Renal cortex interstitium (tissue), 15 donors: ENCODE measurements at places on chromosomes 6 and 20. TPM values are rescaled to one million over a fixed set of nuclear protein-coding genes. Genes with fewer than 3 reads are reported as not detected.

SYCP2L gene
- polyA plus RNA-seq = 3.7 TPM

MLIP gene
- 0.48 TPM for polyA plus RNA-seq

DNA sequence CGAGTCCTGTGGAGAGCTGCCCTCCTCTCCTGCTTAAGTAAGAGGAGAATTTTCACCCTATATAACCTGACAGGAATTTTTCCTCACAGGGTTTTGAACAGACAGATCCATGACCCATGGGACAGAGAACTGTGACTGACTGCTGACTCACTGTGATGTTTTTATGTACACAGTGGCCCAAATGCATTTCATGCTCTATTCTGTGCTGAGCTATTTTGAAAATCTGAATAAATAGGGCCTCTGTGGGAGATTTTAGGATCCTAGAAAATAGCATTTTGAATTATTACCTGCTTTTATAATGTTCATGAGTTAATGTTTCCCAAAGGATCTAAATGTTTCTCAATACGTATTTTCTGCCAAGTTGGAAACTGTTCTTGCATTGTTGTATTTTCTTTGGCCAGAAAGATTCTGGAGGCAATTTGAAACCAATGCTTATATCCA lies 577.4 kb downstream of the HTR1B start:
- no peak for DNase-seq

ZFP57 gene
- polyA plus RNA-seq = 0.22 TPM

- no peak for DNase-seq
Observed at GRCh38 chr20:47656318-47656717, 129.0 kb downstream of the SULF2 start.

- no peak for DNase-seq
Observed at GRCh38 chr20:34675561-34675960, 1.3 kb downstream of the PIGU start.

WFDC5 gene
- not detected for polyA plus RNA-seq

NKAIN2 gene
- polyA plus RNA-seq = 14.5 TPM

- peak; percentile 70 for DNase-seq
Observed at GRCh38 chr20:9978397-9979004, 56.3 kb upstream of the ANKEF1 start.

HTR1E gene
- polyA plus RNA-seq = 0.92 TPM

- DNase-seq = no peak
Observed at GRCh38 chr6:116047173-116047933, 13.3 kb downstream of the FRK start.

DNA sequence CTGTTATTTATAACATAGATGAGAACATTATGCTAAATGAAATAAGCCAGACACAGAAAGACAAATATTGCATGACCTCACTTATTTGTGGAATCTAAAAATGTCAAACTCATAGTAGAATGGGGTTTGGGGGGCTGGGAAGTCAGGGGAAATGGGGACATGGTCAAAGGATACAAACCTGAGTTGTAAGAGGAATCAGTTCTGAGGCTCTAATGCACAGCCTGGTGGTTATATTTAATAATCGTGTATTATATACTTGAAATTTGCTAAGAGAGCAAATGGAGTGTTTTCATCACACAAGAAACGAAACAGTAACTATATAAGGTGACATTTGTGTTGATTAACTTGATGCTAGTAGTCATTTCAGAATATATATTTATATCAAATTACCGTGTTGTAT lies 40.8 kb upstream of the GFOD1 start:
- DNase-seq = no peak

GRCh38 chr6:160952633-160953281 lies 38.8 kb upstream of the MAP3K4 start:
- no peak for DNase-seq

- no peak for DNase-seq
Observed at GRCh38 chr6:36248980-36249379, 20.9 kb upstream of the PNPLA1 start.

DNA sequence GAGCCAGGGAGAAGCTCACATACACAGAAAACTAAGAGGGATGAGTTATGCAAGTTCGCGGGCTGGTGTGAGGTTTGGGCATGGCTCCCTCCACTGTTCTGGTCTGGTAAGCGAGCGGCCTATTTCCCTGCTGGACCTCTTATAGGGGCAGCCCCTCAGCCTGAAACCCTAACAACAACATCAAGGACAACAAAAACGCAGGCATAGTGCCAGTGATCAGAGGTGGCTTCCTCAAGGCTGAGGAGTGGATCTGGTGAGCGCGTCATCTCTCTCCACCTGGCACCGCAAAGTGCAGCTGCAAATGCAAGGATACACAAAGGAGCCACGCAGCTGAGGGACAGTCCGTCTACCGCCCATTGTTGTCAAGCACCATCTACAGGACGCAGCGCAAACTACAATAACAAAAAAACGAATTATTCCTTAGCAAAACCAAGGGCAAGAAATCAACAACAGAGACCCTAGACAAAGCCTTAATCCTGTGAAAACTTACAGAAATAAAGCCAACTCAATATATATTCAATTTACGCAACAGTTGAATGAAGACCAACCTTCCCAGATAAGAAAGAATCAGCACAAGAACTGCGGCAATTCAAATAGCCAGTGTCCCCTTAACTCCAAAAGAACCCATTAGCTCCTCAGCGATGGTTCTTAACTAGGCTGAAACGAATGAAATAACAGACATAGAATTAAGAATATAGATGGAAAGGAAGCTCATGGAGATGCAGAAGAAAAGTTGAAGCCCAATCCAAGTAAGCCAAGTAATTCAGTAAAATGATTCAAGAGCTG lies 9.2 kb upstream of the DEFB110 start:
- DNase-seq = no peak

DNA sequence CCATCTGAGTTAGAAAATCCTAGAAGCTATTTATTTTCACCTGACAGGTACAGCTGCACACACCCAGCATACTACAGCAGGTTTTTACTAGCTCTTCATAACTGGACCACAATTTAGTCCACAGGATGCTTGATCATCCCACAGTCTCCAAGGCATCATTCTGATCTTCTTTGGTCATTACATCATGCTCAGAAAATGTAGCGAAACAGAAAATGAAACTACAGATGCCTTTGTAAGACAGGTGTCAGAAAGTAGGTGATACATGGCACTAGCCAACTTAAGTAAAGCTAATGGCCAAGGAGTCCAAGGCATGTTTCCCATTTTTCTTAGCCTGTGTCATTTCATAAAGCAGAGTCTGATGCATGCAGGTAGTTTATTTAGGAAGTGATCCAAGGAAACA lies 102.3 kb downstream of the HTR1B start:
- no peak for DNase-seq

DNA sequence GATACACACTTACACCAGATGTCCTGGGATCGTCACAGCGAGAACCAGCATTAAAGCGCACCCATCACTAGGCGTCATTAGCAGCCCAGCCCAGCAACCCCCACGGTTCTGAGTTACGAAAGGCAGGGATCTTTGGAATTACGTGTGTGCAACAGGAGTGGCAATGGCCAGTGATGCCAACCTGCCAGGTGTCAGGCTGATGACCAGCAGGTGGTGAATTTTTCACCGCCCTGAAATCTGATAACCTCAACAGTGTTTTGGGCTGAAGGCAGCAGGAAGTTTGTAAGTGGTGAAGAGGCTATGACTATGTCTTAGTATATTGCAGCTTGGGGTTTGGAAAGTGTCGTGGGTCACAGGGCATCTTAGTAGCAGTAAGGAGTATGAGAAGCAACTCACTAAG lies 166.1 kb downstream of the TMEM242 start:
- DNase-seq = no peak

DNA sequence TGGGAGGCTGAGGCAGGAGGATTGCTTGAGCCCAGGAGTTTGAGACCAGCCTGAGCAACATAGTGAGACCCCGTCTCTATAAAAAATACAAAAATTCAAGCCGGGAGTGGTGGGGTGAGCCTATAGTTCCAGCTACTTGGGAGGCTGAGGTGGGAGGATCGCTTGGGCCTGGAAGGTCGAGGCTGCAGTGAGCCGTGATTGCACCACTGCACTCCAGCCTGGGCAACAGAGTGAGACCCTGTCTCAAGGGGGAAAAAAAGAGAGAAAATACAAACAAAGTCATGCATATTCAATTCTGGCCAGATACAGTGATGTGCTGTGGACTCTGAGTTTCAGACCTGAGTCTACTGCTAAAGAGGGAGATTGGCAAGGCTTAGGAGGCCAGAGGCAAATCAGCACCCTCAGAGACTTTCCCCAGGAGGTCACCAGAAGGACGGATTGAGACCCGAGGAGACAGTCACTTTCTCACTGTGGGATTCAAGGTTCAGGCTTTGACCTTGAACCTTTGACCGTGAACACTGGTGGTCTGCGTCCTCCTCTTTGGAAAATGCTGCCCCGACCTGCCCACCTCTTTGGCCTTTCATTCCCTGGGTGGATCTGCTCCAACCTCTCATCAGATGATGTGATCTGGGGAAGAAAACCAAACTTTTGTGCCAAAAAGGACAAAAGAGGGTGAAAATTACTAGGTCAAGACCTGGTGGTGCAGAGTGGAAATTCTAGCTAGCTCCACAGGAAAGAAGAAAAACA lies 31.2 kb downstream of the TGM2 start:
- no peak for DNase-seq

DNA sequence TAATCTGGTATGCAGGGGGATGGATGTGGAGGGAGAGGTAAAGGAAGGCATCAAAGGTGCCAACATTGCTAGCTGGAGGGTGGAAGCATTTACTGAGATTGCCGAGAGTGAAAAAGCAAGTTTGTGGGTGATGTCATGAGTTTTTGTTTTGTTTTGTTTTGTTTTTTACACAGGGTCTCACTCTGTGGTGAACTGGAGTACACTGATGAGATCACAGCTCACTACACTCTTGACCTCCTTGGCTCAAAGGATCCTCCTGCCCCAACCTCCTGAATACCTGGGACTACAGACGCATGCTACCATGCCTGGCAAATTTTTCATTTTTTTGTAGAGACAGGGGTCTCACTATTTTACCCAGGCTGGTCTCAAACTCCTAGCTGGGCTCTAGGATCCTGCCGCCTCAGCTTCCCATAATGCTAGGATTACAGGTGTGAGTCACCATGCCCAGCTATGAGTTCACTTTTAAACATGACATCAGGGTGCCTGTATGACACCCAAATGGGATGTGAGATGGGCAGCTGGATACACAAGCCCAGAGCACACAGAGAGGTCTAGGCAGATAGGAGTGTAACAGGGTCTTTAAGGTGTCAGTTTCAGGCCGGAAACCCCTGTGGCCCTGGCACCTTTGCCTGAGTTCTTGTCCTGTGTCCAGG lies 35.1 kb upstream of the HMGA1 start:
- DNase-seq = no peak

DNA sequence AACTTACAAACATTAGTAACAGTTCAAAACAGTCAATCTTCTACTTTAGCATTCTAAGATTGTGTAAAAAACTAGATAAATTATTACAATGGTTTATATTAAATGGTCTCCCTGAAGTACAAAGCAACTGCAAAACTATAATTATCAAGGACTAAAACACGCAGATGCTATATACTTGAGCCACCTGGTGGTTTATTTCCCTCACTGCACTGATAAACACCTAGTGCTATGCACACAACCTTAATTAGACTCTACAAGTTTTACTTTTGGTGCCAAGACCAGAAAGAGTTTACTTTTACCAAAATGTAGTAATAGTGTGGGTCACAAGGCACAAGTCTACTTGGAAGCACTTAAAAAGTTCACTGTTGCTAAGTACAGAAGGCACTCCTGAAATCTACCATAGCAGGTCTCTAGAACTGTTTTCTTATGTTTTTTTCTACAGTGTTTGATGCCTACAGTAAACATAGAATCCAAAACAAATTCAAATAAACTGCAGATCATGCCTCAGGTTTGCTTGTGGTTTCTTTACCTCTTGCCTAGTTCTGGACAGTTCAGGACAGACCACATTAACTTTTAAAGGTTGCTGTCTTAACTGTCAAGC lies 49.2 kb downstream of the GMDS start:
- peak; percentile 46 for DNase-seq

KHDC3L gene
- polyA plus RNA-seq = not detected
